RKO (cell line): ENCODE measurements at places on chromosomes 12 and 14.

- peak; percentile 2 for DNase-seq
Measured at GRCh38 chr14:87508333-87508732, 484.6 kb downstream of the GALC start.

GRCh38 chr12:51028813-51029150 is 2.6 kb upstream of the SLC11A2 start:
- no peak for DNase-seq

GRCh38 chr12:71152851-71153250 is 4.9 kb downstream of the TSPAN8 start:
- peak; percentile 35 for DNase-seq

GRCh38 chr12:27953348-27953747 is 19.2 kb downstream of the PTHLH start:
- no peak for DNase-seq

GRCh38 chr12:53102883-53103807 is at the start of gene SOAT2:
TSS of gene SOAT2 (plus strand) at chr12:53103486. CDS start at chr12:53103578, 92 bp downstream.
- no peak for DNase-seq

- DNase-seq, result no peak
Measured at GRCh38 chr12:52243259-52243855, 10.3 kb downstream of the KRT7 start.

GRCh38 chr12:104823985-104824461 is 134.1 kb downstream of the SLC41A2 start:
- DNase-seq, result no peak

DNA sequence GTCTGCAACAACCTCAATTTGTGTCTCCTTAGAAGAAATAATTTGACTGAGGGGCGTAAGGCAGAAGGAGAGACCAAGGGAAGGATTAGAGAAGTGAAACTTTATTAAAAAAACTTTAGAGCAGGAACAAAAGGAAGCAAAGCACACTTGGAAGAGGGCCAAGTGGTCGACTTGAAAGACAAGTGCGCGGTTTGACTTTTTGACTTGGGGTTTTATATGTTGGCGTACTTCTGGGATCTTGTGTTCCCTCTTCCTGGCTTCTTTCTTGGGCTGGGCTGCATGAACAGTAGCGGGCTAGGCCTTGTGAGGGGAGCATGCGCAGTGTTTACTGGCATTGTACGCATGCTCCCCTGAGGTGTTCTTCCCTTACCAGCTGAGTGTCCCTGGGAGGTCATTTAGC is 369.3 kb upstream of the DCN start:
- DNase-seq, result no peak

GRCh38 chr14:32104308-32104707 is 27.2 kb downstream of the ARHGAP5 start:
- DNase-seq, result no peak

- DNase-seq, result no peak
Measured at GRCh38 chr12:24425601-24425970, 476.1 kb upstream of the SOX5 start.

DNA sequence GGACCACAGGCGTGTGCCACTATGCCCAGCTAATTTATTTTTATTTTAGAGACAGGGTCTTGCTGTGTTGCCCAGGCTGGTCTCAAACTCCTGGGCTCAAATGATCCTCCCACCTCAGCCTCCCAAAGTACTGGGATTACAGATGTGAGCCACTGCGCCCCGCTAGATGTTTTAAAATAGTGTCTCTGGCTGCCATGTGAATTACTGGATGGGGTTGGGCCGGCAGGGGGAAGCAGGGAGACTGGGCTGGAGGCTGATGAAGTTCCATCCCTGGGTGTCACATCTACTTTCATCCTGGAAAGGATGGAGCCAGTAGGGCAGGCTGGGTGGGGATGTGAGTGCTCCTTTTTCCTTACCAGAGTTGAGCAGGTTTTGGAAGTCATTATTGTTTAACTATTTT is 46.1 kb downstream of the DNAH10 start:
- no peak for DNase-seq

DNA sequence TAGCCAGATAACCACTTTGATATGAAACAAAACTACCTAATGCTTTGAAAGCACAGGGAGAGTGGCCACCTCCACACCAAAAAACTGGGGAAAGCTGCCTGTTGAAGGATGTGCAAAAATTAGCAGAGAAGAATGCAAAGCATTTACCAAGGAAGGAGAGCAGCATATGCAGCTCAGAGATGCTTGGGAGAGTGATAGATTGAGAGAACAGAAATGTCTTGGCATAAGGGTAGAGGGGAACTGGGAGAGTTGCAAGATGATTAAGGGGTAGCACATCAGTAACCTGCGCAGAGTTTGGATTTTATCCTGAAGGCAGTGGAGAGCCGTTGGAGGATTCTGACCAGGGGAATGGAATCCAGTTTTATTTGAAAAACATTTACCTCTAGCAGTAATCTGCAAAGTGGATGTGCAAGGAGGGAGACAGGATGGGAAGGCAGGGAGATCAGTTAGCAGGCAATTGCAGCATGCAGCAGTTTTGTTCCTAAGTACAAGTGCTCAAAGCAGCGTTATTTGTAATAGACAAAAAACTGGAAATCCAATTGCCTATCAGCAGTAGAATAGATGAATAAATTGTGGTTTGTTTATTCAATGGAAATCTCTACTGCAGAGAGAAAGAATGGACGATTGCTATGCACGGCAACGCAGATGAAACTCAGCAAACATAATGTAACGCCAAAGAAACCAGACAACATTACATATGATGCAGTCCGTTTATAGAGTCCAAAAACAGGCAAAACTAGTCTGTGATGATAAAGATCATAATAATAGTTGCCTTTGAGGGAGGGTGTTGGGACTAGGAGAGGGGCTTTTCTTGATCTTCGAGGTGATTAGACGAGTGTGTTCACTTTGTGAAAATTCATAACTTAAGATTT is 81.5 kb downstream of the BHLHE41 start:
- DNase-seq, result no peak

DNA sequence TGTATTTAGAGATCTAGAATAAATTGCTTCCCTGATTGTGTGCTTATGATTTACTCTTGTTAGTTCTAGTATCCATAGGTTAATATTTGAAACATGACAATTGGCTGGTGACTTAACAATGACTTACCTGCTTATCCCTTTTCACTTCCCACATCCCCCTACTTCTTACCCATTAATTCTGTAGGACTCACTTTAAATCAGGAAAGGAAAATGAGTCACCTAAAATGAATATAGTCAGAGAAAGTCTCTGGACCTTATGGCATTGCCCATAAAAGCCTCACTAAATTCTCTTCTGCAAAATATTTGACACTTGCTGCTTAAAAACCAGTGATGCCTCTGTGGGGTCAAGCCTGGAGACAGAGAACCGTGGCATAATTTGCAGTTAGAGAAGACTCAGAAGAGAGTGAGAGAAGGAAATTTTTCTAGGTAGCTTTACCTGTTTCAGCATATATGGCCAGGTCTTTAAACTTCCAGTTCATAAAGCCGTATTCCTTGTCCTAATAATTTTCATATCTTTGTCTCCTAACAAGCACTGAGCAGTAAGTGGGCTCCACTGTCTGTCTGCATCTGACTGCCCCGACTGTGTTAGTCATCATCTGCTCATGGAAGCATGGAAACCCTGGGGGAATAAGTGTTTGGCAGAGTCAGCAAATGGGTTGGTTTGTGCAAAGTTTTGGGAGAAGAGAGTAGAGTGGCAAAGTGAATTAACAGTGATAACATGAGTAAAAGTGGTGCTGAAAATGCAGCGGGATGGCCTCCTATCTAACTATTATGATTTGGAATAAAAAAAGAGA is 294.4 kb downstream of the AKAP6 start:
- no peak for DNase-seq

GRCh38 chr12:132169376-132169775 is 25.1 kb downstream of the NOC4L start:
- no peak for DNase-seq

GRCh38 chr12:124661341-124661740 is 93.9 kb upstream of the NCOR2 start:
- no peak for DNase-seq

DNA sequence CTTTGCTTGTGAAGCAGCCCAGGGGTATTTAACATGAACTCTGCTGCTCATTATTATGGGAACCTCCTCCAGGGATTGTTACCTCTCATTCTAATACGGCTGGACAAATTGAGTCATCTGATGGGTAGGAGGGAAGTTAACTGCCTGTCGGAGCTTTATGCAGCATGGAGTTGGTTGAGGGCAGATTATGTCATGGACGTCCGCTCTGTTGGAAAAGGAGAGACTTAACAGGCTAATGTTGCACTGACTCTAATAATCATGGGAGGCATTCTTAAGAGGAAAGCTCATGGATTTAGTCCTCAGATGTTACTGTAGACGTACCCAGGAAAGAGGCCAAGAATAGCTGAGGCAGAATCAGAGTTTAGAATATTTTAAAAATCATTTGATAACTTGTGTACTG is 9.9 kb downstream of the POP5 start:
- DNase-seq, result no peak

GRCh38 chr12:13311551-13311950 is 115.0 kb downstream of the EMP1 start:
- no peak for DNase-seq

DNA sequence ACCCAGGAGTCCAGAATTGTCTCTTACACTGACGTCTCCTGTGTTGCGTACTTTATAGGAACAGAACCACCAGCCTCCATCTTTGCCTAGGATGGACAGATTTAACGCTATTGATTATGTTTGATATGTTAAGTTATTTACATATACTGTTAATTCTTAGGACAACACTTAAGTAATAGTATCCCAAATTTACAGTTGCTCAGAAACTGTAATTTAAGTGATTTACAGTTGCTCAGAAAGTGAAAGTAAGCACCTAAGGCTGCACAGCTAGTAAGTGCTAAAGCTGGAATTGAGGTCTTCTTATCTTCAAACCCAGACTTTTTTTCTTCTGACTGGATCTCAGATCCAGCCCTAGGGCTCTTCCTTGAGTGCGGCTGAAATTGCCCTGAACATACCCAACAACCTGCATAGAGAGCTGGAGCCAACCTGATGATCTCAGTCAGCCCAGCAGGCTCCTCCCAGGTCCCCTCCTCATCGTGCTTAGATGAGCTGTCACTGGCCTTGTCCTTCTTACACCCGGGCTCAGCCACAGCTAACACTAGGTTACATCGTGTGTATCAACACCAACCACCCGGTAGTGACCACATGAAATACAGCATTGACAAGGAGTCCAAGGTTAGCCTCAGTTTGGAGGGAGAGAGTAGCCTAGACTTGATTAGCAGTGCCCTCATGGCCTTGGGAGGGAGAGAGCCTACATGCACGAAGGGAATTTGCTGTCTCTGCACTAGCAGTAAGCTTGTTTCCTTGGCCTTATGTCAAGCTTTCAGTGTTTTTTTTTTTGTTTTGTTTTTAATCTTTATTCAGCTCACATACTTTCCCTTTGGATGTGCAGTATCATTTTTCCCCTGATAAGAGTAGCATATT is 111.1 kb upstream of the ARHGAP5 start:
- peak; percentile 2 for DNase-seq

- no peak for DNase-seq
Measured at GRCh38 chr12:57488402-57489156, 711 bp downstream of the MARS1 start.

DNA sequence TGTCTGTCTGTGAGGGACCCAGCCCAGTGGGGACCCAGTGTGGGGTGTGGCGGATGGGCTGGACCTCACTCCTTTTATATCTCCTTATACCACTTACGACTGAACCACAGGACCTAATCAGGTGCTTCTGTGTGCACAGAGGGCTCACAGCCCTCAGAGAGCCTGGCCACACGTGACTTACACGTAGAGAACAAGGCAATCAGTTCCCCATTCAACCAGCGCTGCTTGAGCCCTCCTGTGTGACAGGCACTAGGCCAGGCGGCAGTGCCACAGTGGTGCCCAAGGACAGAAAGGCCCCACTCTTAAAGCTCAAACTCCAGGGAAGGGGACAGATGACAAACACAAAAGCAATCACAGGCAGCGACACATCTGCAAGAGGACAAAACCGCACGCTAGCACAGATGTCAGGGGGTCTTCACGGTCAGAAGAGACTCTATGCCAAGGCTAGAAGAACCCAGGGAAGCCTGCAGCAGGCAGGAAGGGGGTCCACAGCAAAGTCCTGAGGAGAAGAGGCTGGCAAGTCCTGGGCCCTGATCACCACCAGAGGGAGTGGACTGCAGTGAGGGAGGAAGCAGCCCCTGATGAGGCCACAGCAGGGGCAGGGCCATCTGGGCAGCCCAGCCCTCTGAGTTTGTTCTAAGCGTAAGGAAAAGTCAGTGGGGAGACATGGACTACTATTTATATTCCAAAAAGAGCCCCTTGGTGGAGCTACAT is 39.3 kb downstream of the SETD3 start:
- peak; percentile 23 for DNase-seq

DNA sequence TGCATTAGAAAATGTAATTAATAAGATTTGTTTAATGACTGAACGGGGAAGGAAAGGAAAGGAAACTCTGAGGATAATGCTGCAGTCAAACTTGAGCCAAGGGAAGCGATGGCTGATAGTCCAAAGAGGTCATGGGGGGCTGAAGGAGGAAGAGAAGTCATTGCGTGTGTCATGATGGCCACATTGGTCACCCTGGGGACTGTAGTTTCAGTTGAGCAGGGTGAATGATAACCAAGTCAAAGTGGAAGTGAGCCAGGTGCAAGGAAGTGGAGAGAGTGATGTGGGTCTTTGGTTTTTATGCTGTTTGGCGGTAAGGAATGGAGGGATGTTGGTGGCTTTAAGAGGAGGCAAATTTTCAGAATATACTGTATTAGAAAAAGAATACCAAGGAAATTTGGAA is 21.6 kb downstream of the C12orf75 start:
- DNase-seq, result no peak

DNA sequence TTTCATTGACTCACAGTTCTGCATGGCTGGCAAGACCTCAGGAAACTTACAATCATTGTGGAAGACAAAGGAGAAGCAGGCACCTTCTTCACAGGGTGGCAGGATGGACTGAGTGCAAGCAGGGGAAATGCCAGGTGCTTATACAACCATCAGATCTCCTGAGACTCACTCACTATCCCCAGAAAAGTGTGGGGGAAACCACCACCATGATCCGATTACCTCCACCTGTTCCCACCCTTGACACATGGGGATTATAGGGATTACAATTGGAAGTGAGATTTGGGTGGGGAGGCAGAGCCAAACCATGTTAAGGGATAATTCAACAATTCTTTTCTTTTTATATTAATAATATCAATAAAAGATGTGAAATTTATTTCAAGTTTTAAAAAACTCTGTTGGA is 34.1 kb downstream of the CNTN1 start:
- no peak for DNase-seq

DNA sequence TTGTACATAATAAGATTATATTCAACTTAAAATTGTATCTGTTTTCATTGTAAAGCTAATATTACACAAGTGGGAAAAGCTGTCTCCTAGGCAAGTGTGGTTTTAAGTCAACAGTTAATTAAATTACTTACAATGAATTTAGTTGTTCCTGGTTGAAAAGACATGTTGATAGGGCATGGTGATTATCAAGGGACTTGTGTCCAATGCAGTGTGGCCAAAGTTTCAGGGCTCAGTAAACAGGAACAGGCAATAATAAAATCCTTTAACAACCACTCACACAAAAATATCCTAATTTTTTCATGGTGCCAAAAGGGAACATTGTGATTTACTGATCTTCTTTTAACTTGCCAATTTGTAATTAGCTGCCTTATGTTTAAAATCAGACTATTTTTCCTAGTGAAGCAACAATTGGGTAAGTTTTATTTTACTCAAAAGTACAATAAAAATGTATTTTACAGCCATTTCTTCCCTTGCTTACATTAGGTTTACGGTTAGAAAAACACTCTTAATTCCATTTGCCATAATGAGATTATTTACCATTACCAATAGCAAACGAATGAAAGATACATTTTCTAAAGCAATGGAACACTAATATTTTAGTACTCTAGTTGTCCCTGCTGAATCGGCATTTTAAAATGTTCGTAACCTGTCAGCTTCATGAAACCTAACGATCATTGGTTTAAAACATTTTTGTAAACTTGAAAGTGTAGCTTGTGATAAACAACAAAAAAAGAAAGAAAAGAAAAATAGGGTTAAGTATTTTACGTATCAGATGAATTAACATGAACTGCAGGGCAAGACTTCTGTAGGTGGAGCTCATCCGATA is 1.8 kb upstream of the WNK1 start:
- peak; percentile 33 for DNase-seq
